Effector memory CD4-positive, alpha-beta T cell (primary cell): ENCODE measurements at places on chromosomes 5 and 9.

DNA sequence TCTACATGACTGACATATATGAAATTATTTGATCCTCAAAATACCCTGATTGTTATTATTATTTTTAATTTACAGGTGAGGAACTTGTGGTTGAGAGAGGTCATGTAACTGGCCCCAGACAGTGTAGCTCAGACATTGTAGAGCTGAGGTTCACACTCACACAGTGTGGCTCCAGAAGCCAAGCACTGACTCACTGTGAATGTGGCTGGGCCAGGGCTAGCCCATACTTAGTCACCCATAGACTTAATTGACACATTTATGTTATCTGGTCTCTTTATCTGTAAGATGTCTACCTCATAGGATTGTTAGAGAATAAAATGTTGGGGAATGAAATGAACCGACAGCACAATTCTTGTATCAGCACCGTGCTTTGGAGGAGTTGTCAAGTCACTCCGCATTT lies 24.9 kb upstream of the CCDC112 start:
- no peak for DNase-seq

DNA sequence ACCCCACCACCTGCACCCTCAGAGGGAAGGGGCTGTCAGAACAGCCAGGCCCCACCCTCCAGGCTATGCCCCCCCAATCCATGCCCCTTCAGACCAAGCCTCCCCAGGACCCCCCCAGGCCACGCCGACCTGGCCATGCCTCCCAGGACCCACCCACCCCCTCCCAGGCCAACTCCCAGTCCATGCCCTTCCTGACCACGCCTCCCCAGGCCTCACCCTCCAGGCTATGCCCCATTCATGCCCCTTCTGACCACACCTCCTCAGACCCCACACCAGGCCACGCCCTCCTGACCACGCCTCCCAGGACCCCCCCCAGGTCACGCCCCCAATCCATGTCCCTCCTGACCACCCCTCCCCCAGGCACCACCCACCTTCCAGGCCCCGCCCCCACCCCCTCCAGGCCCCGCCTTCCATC lies 27.6 kb downstream of the TPPP start:
- no peak for DNase-seq

- DNase-seq: no peak
Observed at GRCh38 chr5:1542781-1543180, 19.0 kb upstream of the LPCAT1 start.

GRCh38 chr5:76602094-76602726 lies 21.0 kb downstream of the F2RL2 start:
- no peak for DNase-seq

- DNase-seq: no peak
Observed at GRCh38 chr5:124371111-124371706, 375.2 kb downstream of the ZNF608 start.

DNA sequence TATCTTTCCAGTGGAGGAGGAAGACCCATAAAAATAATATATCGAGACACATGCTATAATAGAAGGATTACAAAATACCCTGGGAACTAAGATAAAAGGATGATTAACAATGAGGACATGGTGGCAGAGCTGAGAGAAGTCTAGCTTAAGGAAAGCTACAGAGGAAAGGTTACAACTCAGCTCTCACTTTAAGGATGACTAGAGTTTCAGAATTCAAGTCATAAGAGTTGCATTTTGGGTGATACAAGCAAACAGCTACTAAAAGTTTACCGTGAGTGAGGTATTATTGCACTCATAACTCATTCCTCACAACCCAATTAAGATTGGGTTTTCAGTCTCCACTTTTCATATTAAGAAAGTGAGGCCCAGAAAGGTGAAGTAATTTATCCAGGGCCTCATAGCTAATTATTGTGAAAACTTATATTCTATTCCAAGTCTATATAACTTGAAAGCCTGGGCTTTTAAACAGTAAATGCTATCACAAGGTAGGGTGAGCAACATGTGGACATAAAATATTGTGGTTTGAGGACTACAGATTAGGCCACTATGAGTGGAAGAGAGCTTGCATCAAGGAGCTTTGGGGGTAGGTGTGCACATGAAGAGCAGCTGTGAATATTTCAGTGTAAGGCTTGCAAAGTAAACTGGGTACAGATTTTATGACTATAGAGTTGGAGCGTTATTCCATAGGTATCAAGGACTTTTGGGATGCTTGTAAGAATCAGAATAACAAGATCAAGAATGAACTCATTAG lies 28.0 kb downstream of the JAKMIP2 start:
- DNase-seq: no peak

- DNase-seq: no peak
Observed at GRCh38 chr5:90227683-90228082, 181.9 kb downstream of the CETN3 start.

- no peak for DNase-seq
Observed at GRCh38 chr9:113675475-113675941, 200.6 kb upstream of the ZNF618 start.

GRCh38 chr9:6484210-6484609 lies 71.2 kb downstream of the UHRF2 start:
- no peak for DNase-seq

DNA sequence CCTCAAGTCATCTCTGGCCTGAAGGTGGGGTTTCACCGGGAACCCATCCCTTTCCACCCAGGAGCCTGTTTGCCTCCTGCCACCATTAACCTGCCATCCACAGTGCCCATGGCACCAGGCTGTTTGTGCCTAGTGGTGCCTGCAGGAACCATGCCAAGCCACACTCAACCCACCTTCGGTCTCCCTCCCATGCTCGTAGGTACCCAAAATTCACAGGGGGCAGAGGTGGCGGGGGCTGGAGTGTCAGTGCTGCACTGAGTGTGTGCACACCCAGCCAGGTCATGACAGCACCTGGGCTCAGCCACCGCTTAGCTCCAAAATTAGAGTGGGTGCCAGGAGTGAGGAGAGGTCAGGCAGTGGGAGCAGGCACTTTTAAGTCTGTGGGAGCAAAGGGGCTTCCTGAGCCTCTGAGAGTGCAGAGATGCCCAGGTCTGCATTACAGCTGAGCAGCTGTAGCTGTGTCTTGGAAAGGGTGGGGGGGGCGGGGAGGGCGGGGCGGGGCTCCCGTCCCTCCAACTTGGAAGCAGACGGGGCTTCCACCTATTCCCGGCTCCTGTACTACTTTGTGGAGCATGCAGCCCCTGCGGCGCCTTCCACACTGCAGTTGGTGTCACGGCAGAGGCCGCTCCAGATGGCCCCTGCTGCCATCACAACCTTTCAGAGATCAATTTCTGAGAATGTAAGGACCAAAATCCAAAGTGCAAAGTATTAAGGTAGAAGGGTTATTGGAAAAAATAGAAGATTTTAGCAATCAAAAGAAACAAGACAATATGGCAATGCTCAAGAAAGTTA lies 2396.8 kb upstream of the C9orf72 start:
- DNase-seq: no peak

- no peak for DNase-seq
Observed at GRCh38 chr5:89105836-89106235, 222.9 kb upstream of the MEF2C start.

- DNase-seq: no peak
Observed at GRCh38 chr5:169609716-169610115, 26.1 kb downstream of the SPDL1 start.
